Uterus (tissue), 4 donors: ENCODE measurements at places on chromosomes 2 and 18. TPM values are rescaled to one million over a fixed set of nuclear protein-coding genes. Genes with fewer than 3 reads are reported as not detected.
A peak's percentile ranks its signal among the peaks of the same experiment; 100 is the strongest.

The CLEC4F gene
- 5.0 TPM for total RNA-seq

GRCh38 chr2:55061523-55062344 lies 11.5 kb upstream of the RTN4 start:
- DNase-seq = no peak

GRCh38 chr2:231911381-231911780 lies 14.8 kb downstream of the NPPC start:
- no peak for DNase-seq

- no peak for DNase-seq
These were observed 95.6 kb upstream of the CDC42EP3 start for GRCh38 chr2:37767046-37767445.

DNA sequence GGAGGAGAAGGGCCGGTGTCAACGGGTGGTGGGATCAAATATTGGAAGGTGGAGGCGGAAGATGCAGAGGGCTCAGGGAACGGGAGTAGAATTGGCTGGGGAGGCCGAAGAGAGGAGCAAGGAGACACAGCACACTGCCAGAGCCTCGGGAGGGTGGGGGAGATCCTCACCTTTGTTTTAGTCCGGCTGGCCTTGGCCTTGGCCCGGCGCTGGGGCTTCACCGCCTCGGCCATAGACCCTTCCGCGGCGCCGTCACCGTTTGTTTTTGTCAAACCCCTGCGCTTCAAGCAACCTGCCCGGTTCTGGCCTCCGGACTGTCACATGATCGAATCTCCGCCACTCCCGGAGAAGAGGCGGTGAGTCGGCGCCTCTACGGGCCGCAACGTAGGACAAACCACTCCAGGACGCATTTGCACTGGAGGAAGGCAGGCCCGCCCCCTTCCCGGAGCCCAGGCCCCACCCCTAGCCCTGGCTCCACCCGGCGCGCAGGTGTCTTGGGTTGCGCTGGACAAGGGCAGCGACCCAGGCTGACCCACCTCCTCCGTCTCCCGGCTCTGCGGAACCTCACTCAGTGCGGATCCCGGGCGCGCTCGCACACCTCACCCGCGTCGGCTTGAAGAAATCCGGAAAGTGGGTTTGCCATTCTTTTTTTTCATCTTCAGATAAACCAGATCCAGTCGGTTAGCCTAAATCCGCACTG lies at the start of gene EPG5:
Gene EPG5, minus strand, starts transcription at position 323 of the 700 bp plus-strand sequence. Its CDS starts 90 bp downstream, at position 233.
- DNase-seq = peak; percentile 92

GRCh38 chr2:68855550-68855949 lies 15.6 kb downstream of the BMP10 start:
- no peak for DNase-seq
